SJCRH30 (cell line): ENCODE measurements at places on chromosomes 2 and 18.
A peak's percentile ranks its signal among the peaks of the same experiment; 100 is the strongest.

- DNase-seq, result no peak
Observed at GRCh38 chr2:121187351-121187981, 97.5 kb downstream of the TFCP2L1 start.

- DNase-seq, result no peak
Observed at GRCh38 chr2:167028503-167028902, 140.2 kb downstream of the XIRP2 start.

DNA sequence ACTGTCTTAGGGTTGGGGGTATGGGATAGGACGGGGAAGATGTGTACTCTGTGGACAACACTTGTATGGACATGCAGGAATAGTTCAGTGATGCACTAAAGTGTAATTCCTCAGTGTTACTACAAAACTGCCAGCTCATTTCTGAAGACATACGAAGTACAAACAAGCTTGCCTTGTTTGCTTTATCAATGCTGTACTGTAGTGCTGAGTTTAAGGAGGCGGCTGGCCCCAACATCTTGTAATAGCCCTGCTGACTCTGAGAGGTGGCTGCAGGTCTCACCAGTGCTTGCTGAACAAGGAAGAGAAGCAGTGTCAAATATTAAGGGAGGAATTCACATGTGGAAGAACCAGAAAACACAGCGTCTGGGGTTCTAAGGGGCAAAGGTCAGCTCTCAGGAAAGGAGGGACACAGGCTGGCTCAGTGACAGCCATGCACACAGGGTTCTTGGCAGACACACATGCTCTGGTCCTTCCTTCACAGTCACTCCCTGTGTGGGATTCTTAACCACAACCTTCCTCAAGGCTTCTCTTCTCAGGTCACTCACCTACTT, 39.8 kb upstream of the EVA1A start:
- DNase-seq, result no peak

GRCh38 chr2:160264308-160264707, 64.2 kb upstream of the ITGB6 start:
- no peak for DNase-seq

DNA sequence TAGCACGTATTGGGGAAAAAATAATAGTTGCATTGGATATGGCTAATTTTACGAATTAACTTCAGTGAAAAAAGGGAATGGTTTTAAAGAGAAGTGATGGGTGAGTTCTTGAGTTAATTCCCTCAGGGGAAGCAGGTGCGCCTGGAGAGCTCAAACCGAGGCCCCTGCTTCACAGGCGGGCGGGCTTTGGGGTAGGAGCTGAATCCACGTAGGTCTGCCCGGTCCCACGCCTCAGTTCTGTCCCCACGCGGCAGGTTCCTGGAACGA, 44.1 kb downstream of the GORASP2 start:
- no peak for DNase-seq

- no peak for DNase-seq
Observed at GRCh38 chr2:183543731-183544130, 419.5 kb downstream of the NUP35 start.

DNA sequence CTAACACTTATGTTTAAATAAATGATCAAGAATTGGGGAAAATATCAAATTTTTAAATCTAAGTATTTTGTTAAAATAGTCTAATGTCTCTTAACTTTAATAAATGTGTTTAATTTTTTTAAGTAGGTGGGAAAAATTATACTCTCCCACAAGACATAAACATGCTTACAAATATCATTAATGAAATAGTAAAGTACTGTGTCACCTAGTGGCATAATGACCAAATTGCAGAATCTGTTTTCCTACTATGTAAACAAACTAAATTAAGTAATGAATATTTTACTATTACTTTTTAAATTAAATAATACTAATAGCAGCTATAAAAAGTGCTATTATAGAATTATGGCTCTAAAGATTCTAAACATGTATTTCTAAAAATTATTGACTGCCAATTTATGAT, 52.0 kb upstream of the CHAC2 start:
- peak; percentile 10 for DNase-seq

DNA sequence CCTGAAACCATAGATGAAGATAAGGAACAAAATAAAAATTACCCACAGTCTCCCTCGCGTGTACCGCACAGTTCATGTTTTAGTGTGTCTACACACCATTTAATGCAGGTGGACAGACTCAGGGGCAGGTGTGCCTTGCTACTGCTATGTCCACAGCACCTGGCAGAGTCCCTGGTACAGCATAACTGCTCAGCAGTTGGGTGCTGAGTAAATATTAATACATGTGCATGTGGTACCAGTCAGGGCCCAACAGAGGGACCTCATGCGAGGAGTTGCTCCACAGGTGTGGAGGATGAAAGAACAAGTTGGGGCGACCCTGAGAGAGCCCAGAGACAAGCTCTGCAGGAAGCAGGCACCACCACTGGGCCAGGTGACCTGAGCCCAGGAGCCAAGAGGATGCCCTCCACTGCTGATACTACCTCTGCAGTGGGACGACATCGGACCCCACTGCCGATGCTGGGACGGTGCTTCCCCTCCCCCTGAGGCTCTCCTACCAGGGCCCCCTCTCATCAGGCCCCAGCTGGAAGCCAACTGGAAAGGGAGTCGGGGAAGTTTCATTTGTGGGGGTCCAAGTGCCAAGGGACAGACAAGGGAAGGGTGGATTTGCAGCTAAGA, 100.8 kb downstream of the NEDD4L start:
- no peak for DNase-seq

DNA sequence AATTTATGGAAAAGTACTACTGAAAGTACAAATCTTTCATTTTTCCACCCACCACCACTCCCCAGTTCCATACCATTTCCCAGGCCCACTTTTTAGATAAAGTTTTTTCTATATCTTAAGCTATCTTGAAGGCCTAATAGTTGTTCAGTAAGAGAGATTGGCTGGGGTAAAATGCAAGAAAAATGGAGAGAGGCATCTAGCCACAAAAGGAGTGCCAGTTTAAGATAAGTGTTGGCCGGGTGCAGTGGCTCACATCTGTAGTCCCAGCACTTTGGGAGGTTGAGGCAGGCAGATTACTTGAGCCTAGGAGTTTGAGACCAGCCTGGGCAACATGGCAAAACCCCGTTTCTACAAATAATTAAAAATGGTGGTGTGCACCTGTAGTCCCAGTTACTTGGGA, 28.6 kb downstream of the NBEAL1 start:
- no peak for DNase-seq

- no peak for DNase-seq
Observed at GRCh38 chr18:57951117-57951796, 92.8 kb upstream of the NEDD4L start.

- DNase-seq, result no peak
Observed at GRCh38 chr2:146748046-146748445, 1096.8 kb upstream of the ACVR2A start.

- DNase-seq, result no peak
Observed at GRCh38 chr2:113236367-113237159, 42.2 kb downstream of the PAX8 start.

DNA sequence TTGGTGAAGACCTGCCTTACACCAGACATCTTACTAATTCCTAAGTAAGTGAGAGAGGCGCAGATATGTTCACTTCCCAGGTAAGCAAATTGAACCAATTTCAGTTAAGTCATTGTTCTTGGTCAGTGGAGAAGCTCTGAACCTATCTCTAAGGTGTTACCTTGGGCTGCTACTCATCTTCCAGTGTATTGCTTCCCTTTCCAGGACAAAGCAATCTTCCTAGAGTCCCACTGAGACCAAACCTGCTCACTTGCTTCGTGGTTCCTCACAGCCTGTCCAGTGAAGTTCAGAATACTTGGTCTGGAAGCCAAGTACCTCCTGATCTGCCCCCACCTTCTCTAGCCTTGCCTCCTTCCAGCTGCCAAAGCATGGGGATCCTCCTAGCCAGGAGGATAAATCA, 22.5 kb upstream of the GBX2 start:
- DNase-seq, result no peak

DNA sequence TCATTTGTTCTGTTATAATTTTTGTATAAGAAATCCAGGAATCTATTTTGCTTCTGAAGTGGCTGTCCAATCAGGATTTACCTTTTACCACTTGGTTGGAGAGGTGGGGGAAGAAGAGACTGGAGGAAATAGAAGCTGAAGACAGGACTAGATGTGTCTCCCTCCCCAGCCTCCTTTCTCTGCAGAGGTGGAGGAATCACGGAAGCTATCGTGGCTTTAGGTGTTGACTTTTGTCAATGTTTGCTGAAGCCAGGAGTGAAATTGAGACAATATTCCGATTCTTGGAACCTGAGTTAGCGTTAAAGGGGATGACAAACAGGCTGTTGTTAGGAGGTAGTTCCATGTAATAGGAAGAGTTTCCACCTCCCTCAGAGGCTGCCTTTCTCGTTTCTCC, 43.5 kb downstream of the PDCL3 start:
- DNase-seq, result no peak

- DNase-seq, result no peak
Observed at GRCh38 chr2:39109537-39109936, 11.3 kb downstream of the SOS1 start.

GRCh38 chr2:24597181-24597870, 106.3 kb downstream of the NCOA1 start:
- no peak for DNase-seq
